Naive thymus-derived CD8-positive, alpha-beta T cell (primary cell): ENCODE measurements at places on chromosomes 16 and 17. TPM values are rescaled to one million over a fixed set of nuclear protein-coding genes. Genes with fewer than 3 reads are reported as not detected.

ABCA5 gene
- 6.3 TPM for polyA plus RNA-seq

TP53TG3D gene
- polyA plus RNA-seq: 0.62 TPM

MT2A gene
- polyA plus RNA-seq: 294 TPM

SLFN12L gene
- 9.6 TPM for polyA plus RNA-seq

TMC6 gene
- 253 TPM for polyA plus RNA-seq

DNA sequence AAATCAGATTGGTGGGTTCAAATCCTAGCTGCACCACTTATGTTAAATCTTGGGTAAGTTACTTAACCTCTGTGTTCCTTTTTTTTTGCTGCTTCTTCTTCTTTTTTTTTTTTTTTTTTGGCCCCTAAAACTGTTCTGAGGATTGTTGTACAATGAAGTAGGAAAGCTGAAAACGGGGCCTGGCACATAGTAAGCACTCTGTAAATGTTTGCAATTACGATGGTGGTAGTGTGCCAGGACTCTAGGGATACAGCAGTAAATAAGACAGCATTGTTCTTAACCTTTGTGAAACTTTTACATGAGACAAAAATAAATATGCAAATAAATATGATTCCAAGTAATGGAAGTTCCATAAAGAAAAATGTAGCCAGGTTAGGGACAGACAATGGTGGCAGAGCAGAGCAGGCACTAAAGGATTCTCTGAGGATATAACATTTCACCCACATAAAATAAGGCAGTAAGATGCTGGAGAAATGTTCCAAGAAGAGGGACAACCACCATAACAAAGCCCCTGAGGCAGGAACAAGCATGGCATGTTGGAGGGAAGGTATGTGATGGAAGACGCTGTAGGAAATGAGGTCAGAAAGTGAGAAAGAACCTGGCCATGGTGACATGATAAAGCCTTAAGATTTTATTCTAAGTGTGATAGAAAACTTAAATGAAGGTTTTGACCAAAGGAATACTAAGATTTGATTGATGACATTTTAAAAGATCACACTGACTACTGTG is 127.3 kb downstream of the NLK start:
- H3K27ac ChIP-seq: no peak overlapping the region
- DNase-seq: no peak
- no peak overlapping the region for H3K4me3 ChIP-seq
- no peaks in the 10 kb centered on the region for H3K36me3 ChIP-seq
- H3K4me1 ChIP-seq: peaks cover 22% of the 10 kb centered on the region

- no peaks in the 10 kb centered on the region for H3K36me3 ChIP-seq
- peak; percentile 82 for DNase-seq
- H3K4me1 ChIP-seq: peaks cover 31% of the 10 kb centered on the region
Observed at GRCh38 chr16:2486645-2487516, 12.0 kb downstream of the TBC1D24 start.

GRCh38 chr16:56451753-56452689 is 667 bp downstream of the OGFOD1 start:
- peaks cover 76% of the 10 kb centered on the region for H3K4me1 ChIP-seq
- H3K36me3 ChIP-seq: peaks cover 15% of the 10 kb centered on the region
- no peak for DNase-seq
- no peaks in the 10 kb centered on the region for H3K27me3 ChIP-seq
- H3K4me3 ChIP-seq: peak overlapping the region; percentile 100
- H3K27ac ChIP-seq: peak overlapping the region; percentile 95

DNA sequence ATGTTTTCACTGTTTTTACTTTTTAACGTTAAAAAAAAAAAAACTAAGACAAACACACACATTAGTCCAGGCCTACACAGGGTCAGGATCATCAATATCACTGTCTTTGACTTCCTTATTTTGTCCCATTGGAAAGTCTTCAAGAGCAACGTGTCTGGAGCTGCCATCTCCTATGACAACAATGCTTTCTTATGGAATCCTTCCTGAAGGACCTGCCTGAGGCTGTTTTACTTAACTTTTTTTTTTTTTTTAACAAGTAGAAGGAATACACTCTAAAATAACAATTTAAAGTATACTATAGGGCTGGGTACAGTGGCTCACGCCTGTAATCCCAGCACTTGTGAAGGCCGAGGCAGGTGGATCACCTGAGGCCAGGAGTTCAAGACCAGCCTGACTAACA is 71.8 kb upstream of the BCAR1 start:
- H3K4me1 ChIP-seq: peaks cover 43% of the 10 kb centered on the region
- no peak overlapping the region for H3K27ac ChIP-seq
- H3K36me3 ChIP-seq: peaks cover 6% of the 10 kb centered on the region
- H3K27me3 ChIP-seq: no peaks in the 10 kb centered on the region

DNA sequence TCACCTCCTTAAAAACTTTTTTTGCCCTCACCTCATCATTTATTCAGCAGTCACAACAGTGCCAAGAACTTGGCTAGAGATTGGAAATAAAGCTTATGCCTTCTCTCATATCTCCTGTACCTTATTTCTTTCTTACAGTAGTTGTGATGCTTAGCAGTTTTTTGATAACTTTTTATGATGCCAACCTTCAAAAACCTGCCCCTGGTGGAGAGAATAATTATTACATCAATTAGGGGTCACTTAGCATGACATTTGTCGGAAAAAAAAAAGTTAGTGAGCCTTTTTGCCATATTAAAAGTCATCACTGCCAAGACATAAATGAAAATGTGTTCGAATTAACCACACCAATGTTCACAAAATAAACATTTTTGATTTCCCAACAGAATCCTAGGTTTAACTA is 296.6 kb downstream of the WWOX start:
- H3K36me3 ChIP-seq: peaks cover 32% of the 10 kb centered on the region
- no peak for DNase-seq
- H3K4me1 ChIP-seq: no peaks in the 10 kb centered on the region
- H3K27me3 ChIP-seq: no peaks in the 10 kb centered on the region
- H3K4me3 ChIP-seq: no peak overlapping the region

DNA sequence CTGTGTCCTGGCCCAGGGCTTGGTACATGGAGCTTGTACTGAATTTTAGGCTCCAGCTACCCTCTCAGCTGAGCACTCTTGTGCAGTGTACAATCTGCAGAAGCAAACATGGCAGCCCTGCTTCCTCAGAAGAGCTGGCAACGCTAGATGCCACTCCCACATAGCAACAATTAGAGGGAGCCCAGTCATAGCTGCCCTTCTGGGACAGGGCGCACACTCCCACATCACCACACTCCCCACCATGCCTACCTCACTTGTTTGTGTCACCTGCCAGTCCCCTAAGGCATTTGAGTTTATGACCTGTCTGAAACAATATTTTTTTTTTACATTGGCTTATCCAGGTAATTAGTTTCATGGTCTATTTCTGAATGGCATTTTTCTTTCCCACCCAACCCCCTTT is 72.3 kb downstream of the C17orf67 start:
- no peak overlapping the region for H3K27ac ChIP-seq
- DNase-seq: no peak
- H3K27me3 ChIP-seq: peaks cover 2% of the 10 kb centered on the region
- H3K36me3 ChIP-seq: no peaks in the 10 kb centered on the region

- H3K36me3 ChIP-seq: peaks cover 12% of the 10 kb centered on the region
- no peak overlapping the region for H3K27ac ChIP-seq
- no peak for DNase-seq
- no peaks in the 10 kb centered on the region for H3K27me3 ChIP-seq
Observed at GRCh38 chr16:89120281-89120680, 26.6 kb downstream of the ACSF3 start.

- peaks cover 7% of the 10 kb centered on the region for H3K4me1 ChIP-seq
- H3K4me3 ChIP-seq: no peak overlapping the region
- H3K36me3 ChIP-seq: no peaks in the 10 kb centered on the region
- no peaks in the 10 kb centered on the region for H3K27me3 ChIP-seq
- H3K27ac ChIP-seq: no peak overlapping the region
Observed at GRCh38 chr16:17327664-17328335, 143.0 kb downstream of the XYLT1 start.

GRCh38 chr17:11205659-11206058 is 35.4 kb upstream of the SHISA6 start:
- no peak overlapping the region for H3K27ac ChIP-seq
- no peak for DNase-seq
- no peak overlapping the region for H3K4me3 ChIP-seq
- no peaks in the 10 kb centered on the region for H3K4me1 ChIP-seq

DNA sequence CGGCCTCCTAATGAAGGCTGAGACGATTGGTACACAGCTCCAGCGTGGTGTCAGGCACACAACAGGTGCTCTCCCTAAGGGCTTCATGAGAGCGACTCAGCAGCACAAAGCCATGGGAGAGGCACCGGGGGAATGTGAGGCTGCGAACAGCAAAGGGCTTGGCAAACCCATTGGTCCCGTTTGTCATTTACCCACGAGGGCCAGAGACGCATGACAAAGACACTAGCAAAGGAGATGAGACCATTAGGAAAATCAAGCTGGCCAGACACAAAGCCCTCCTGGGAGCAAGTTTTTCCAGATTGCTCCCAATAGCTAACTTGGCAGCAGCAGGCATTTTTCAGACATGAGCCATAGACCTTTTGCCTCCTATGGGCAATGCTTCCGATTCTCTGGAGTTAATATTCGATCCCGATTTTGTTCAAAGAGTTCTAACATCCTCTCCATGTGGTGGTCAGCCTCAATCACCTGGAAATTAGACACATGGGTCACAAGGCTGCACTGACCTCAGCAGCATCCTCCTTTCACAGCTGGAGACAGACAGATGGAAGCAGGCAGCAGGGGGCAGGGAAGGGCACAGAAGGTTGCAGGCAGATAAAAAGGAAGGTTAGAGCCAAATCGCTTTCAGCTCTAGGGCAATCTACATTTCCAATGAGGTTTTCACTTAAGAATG is 38.2 kb downstream of the TK2 start:
- H3K4me1 ChIP-seq: peaks cover 13% of the 10 kb centered on the region
- DNase-seq: peak; percentile 60
- no peaks in the 10 kb centered on the region for H3K27me3 ChIP-seq
- H3K36me3 ChIP-seq: no peaks in the 10 kb centered on the region
- H3K27ac ChIP-seq: peak overlapping the region; percentile 34

GRCh38 chr17:11503308-11504035 is 94.8 kb upstream of the DNAH9 start:
- no peak overlapping the region for H3K4me3 ChIP-seq
- H3K4me1 ChIP-seq: no peaks in the 10 kb centered on the region
- no peak overlapping the region for H3K27ac ChIP-seq

DNA sequence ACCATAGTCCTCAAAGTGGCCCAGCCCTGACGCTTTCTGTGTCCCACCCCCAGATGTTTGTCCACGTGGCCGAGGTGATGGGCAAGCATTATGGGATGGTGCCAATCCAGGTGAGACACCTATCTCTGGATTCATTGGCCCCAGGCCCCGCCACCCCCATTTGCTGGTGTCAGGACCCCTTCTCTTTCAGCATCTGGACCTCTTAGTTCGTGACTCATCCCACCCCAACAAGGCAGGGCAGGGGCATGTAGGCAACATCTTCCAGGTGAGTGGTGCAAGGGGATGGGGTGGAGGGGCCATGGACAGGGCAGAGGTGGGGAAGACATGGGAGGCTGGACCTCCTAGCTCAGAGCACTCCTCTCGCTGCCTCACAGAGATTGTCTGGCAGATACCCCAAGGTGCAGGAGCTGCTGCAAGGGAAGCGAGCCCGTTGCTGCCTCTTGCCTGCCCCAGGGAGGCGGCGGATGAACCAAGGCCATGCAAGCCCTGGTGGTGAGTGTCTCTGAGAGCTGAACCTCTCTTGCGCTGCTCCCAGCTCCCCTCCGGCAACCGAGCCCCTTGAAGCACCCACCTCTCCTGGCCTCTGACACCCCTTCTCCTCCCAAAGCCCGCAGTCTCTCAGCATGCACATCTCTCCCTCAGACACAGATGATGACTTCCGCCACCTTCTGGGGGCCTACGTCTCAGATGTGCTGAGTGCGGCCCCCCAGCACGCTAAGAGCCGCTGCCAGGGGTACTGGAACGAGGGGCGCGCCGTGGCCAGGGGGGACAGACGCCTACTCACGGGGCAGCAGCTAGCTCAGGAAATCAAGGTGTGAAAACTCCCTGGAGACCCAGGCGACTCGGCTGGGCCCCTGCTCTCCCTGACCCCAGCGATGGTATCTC is 3.6 kb downstream of the RNF112 start:
- no peak overlapping the region for H3K4me3 ChIP-seq
- H3K27me3 ChIP-seq: no peaks in the 10 kb centered on the region
- DNase-seq: no peak
- no peak overlapping the region for H3K27ac ChIP-seq
- H3K4me1 ChIP-seq: peaks cover 3% of the 10 kb centered on the region

- H3K27ac ChIP-seq: no peak overlapping the region
- H3K36me3 ChIP-seq: no peaks in the 10 kb centered on the region
Observed at GRCh38 chr17:69404399-69404798, 10.1 kb upstream of the MAP2K6 start.

DNA sequence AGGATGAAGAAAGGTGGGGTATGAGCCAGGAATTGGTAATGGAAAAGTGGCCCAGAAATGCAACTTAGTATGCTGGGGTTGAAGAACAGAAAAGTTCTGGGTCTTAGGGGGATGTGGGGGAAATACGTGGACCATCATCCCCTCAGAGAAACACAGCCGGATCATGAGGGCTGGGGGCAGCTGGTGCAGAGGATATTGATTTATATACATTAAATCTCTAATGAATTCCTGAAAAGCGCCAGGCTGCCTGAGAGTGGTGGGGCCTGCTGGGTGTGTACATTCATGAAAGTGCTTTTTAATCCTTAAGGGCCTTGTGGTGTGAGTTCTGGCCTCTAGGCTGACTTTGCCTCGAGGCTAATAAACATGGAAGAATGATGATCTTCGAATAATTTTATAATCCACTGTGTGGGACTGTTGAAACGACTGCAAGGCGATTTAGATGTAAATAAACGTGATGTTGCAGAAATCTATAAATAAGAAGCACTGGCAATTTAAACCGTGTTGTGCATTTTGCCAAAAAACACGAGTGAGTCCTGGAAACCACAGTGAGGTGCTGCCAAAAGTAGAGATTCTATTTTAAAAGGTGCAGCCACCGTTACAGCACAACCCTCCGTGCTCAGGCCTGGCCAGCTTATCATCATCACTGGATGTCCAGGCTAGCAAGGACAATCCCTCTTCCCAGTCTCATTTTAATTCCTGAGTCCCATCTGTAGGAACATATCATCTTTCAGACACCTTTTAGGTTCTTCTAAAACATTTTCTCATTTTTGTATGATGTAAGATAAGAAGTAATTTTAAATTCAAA is 32.1 kb downstream of the PRKAR1A start:
- no peak overlapping the region for H3K27ac ChIP-seq
- peaks cover 4% of the 10 kb centered on the region for H3K36me3 ChIP-seq
- no peak overlapping the region for H3K4me3 ChIP-seq
- DNase-seq: no peak

GRCh38 chr16:11098601-11099390 is 154.4 kb downstream of the CLEC16A start:
- DNase-seq: no peak
- no peak overlapping the region for H3K27ac ChIP-seq
- no peaks in the 10 kb centered on the region for H3K27me3 ChIP-seq
- H3K4me3 ChIP-seq: no peak overlapping the region

DNA sequence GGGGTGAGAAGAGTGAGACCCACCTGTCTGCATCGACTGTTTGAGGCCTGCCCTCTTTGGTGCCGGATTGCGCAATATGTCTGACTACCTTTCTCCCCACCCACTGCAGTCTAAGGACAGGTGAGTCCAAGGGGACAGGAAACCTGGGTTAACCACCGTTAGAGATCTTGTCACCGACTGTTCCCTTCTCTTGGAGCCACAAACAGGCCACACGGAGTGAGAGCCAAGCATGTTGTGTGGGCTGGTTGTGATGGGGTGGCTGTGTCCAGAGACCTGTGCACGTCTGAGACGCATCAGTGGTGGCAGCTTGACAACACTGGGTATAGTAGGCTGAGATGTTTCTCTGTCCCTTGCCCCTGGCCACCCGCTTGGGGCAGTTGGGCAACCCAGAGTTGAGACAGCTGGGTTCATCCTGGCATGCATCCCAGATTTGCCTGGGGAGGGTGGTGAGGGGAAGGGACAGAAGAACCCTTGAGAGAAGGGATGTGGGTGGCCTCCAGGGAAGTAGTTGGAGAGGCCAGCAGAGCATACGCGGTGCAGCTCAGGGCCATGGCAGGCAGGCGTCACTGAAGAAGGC is 21.4 kb downstream of the MPRIP start:
- peak overlapping the region; percentile 9 for H3K4me3 ChIP-seq
- H3K36me3 ChIP-seq: peaks cover 1% of the 10 kb centered on the region
- no peak for DNase-seq
- H3K27ac ChIP-seq: peak overlapping the region; percentile 28
- H3K27me3 ChIP-seq: no peaks in the 10 kb centered on the region
